ENCODE measurements at places on chromosomes 1 and 21. TPM values are rescaled to one million over a fixed set of nuclear protein-coding genes. Genes with fewer than 3 reads are reported as not detected.
A peak's percentile ranks its signal among the peaks of the same experiment; 100 is the strongest.

GRCh38 chr1:13759072-13759471 is 59.1 kb downstream of the PRDM2 start:
- DNase-seq, result no peak

The PTPRC gene
- polyA plus RNA-seq, result 3.7 TPM

DNA sequence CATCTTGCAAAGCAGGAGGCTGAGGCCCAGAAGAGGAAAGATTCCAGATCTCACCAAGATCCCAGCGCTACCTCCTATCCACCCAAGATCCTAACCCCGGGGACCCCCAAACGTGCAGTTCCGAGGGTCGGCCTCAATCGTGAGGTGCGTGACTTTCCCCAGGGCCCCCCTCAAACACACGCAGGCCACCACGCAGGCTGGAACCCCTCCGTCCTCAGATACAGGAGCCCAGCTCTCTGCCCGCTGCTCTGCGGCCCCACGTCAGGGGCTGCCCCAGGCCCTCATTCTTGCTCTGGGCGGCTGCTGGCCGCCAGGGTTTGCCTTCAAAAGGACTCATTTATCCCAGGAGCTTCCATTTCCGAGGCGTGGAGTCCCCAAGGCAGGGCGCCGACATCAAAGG is 39.9 kb downstream of the KRTAP10-1 start:
- DNase-seq, result no peak

DNA sequence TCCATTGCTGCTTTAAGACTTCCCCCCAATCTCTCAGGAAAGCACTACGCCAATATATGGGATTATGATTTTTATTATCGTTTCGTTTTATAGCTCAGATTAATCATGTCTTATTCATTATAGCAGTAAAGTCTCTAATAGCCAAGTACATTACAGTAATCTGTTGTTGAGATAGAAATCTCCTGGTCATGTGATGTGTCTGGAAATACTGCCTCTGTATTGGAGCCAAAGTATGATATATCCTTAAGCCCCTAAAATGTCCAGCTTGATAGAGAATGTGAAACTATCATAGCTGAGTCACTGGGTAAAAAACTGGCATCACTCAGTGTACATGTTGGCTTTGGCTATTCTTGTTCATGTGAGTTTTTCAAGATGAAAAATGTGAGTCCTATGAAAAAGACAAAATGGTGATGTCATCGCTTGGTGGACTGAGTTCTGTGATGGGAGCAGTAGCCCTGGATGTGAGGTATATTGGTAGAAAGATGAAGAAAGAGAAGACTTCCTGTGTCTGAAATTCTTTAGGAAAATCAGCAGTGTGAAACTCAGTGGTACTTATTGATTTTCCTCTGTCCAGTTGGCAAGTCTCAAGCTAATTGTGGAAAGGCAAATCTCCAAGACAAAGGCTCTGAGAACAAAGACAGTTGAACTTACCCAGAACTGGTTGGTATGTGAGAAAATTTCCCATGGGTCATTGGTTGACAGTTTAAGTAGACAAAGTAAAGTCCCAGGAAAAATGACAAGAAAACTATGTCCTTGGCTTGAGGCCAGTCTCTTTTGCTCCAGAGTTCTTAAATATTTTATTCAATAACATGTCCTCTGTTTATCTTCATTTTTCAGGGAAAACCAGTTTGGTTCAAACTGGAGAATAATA is 76.2 kb downstream of the BRINP2 start:
- DNase-seq, result no peak

DNA sequence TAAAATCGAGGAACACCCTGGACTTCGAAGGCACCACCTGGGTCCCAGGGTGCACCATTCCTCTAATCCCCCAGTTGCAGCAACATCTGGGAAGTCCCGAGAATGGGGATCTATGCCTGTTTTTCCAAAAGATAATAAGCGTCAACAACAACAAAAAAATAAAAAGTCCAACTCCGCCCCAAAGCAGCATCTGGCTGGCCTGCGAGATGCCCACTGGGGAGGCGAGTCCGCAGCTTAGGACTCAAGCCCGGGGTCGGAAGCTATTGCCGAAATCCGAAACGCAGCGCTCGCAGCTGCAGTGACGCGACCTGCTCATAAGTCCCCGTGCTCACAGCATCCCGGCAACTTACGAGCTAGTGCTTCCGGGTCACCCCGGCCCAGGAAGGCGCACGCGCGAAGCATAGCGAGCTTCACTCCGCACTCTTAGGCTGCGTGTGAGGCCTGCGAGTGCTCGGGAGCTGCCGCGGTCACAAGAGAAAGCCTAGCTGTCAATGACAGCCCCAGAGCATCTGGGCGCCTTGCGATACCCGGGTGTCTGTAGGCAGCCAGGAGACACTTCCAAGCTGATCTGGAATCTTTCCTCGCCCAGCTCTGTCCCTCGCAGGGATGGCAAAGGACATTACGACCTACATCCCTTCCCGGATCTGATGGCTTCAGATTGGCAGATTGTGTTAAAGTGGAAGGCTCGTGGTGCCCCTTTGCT is 9.9 kb upstream of the LTN1 start:
- DNase-seq, result peak; percentile 93

- no peak for DNase-seq
Measured at GRCh38 chr1:200837931-200838571, 34.7 kb upstream of the GPR25 start.

- DNase-seq, result peak; percentile 36
Measured at GRCh38 chr1:165631342-165632151, 513 bp downstream of the MGST3 start.

DNA sequence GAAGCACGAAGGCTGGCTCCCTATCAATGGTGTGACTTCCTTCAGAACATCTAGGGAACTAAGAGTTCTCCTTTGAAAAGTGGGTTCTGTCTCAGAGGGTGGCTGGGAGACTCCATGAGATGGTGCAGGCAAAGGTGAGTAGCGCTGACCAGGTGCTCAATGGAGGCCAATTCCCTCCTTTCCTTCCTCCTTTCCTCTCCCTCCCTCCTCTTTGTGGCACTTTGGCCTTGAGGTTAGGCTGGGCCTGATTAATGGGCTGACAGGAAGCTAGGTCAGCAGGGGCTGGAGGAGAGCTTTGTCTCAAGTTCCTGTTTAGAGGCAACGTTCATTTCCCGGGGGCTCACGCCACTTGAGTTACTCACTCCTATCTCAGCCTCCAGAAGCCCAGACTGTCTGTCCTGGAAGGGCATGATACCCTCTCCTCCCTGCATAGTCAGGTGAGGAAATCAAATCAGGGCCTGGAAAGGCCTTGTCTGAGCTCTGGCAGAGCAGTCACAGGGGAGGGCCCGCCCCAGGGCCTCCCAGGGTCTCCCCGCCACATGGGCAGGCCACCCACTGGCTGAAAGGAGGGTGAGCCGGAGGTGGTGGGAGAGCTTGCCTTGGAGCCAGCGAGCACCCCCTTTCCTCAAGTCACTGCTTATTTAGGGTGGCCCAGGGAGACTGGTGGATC is 58.4 kb upstream of the SSBP3 start:
- no peak for DNase-seq

DNA sequence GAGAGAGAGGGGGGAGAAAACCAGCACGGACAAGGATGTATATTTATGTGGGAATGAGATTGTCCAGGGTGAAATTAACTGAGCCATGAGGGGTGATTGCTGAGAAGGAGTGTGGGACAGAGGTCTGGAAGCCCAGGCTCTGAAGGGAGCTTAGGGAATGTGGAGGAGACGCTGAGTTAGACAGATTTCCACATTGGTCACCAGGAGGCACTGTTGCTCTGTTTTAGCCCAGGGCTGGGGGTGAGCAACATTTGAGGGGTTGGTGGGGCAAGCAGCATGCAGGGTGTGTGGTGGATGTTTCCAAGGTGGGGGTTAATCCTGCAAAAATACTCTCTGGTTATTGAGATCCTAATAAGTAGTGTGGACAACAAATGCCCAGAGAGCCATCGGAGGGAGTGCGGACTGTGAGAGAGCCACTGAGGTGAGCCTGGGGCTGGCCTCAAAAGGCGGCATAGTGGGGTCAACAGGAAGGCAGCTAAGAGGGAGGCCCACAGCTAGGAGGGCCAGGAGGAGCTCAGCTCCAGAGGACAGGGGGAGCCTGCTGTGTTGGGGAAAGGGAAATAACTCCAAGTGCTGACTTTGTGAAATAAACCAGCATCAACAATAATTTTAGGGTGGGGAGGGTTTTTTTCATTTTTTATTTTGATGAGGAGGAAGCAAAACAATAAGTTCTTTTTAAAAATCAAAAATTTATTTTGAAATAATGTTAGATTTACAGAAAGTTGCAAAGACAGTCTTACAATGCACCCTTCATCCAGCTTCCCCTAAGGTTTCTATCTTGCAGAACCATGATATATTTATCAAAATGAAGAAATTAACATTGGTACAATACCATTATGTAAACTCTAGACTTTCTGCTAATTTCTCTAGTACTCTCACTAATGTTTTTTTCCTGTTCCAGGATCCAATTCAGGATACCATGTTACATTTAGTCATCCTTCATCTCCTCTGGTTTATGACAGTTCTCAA is 82.8 kb upstream of the CD34 start:
- no peak for DNase-seq

Data from spinal cord (tissue), 10 donors.